ENCODE measurements at places on chromosomes 5 and 9. TPM values are rescaled to one million over a fixed set of nuclear protein-coding genes. Genes with fewer than 3 reads are reported as not detected.

GRCh38 chr5:543351-543750 is 19.1 kb upstream of the SLC9A3 start:
- no peaks in the 10 kb centered on the region for H3K36me3 ChIP-seq
- DNase-seq: no peak
- H3K4me3 ChIP-seq: no peak overlapping the region
- H3K4me1 ChIP-seq: peaks cover 20% of the 10 kb centered on the region
- no peaks in the 10 kb centered on the region for H3K27me3 ChIP-seq

GRCh38 chr5:138722544-138723177 is 30.6 kb upstream of the CTNNA1 start:
- H3K4me3 ChIP-seq: no peak overlapping the region
- H3K27me3 ChIP-seq: no peaks in the 10 kb centered on the region
- peaks cover 8% of the 10 kb centered on the region for H3K4me1 ChIP-seq
- H3K27ac ChIP-seq: no peak overlapping the region
- DNase-seq: no peak

GRCh38 chr5:171307789-171308452 is 1.1 kb upstream of the TLX3 start:
- H3K27ac ChIP-seq: no peak overlapping the region
- no peak overlapping the region for H3K4me3 ChIP-seq
- DNase-seq: no peak
- H3K4me1 ChIP-seq: no peaks in the 10 kb centered on the region

DDX4 gene
- not detected for total RNA-seq

SAXO1 gene
- not detected for total RNA-seq
